ENCODE measurements at places on chromosomes 11 and 22.

- no peak for DNase-seq
These were observed 64.8 kb downstream of the TBC1D22A start for GRCh38 chr22:46827136-46827780.

- no peak for DNase-seq
These were observed 296.3 kb downstream of the BRD1 start for GRCh38 chr22:49531368-49531791.

- DNase-seq: no peak
These were observed 706 bp upstream of the CXCR5 start for GRCh38 chr11:118883004-118883367.

DNA sequence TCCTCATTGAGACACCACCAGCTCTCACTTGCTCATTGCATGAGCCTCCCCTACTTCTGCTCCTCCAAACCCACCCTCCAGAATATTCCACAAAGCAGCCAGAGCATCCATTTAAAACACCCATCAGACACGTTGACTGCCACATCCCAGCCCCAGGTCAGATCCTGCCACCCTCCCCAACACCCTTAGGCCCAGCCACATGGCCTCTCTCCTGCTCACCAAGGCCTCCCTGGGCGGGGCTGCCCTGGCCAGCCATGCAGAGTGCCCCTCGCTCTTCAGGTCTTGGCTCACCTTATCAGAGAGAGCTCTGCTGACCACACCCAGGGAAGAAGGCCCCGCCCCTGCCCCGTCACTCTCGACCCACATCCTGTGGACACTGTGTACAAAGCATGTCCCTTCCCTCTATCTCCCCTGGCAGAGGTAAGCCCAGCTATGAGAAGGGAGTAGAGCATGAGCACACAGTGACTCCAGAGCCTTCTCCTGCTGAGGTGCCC, 106.8 kb downstream of the MICAL3 start:
- no peak for DNase-seq

- DNase-seq: no peak
These were observed 40.7 kb downstream of the JHY start for GRCh38 chr11:122923302-122923701.

DNA sequence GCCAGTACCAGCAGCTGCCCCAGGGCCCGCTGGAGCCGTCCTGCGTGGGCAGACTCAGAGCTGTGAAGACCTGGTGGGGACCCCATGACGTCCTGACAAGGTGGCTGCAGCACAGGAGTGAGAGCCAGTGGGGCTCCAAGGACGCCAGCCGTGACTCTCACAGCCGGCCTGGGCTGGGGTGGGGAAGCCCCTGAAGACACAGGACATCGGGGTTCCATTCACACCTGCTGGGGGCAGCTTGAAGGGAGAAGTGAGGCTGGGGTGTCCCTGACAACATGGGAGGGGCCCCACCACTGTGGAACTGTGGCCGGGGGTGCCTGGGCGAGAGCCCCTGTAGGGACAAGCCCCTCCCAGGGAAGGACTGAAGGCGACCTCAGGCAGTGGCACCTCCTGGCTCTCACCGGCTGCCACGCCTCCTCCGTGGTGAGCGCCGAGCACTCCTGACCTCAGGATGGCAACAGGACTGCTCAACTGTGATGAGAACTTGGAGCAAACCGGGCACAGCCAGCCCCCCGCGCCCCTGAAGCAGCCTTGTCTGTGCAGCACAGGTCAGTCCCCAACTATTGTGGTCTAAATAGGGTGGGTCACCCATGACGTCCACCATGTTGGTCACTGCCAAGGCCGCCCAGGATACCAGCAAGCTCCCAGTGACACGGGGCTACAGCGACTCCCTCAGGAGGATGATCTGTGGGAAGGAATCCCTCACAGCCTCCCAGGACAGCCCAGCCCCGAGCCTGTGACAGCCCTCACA, 22.7 kb upstream of the IL17REL start:
- no peak for DNase-seq
